ENCODE measurements at places on chromosomes 4 and X.

DNA sequence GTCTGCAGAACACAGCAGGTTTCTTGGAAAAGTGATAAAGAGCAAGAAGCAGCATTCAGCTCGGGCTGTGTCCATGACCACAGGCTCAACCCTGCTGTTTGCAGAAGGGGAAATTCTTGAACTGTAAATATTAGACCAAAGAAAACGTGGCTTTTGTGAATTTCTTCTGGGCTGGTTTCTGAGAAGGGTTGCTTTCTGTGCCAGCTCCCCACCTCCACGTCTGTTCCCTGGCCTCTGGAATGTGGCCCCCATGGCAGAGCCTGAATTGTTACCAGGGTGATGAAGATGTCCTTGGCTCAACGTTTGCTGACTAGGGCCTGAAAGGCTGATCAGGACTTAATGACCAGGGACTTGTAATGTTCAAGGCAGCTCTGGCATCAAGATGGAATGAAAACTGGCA lies 116.0 kb downstream of the CPEB2 start:
- DNase-seq = no peak

DNA sequence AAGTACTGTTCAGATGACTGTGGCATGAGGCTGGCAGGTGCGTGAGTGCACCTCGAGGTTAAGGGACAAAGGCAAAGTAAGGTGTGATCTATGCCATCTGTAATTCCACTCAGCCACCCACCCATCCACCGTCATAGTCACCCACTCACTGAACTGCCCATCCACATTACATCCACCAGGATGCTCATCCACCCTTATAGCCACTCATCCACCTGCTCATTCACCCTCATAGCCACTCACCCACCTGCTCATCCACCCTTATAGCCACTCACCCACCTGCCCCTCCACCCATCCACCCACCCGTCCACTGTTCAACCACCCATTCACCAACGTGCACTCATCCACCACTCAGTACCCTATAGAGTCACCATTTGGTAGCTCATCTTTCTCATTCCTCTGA lies 64.1 kb upstream of the UXT start:
- DNase-seq = no peak

DNA sequence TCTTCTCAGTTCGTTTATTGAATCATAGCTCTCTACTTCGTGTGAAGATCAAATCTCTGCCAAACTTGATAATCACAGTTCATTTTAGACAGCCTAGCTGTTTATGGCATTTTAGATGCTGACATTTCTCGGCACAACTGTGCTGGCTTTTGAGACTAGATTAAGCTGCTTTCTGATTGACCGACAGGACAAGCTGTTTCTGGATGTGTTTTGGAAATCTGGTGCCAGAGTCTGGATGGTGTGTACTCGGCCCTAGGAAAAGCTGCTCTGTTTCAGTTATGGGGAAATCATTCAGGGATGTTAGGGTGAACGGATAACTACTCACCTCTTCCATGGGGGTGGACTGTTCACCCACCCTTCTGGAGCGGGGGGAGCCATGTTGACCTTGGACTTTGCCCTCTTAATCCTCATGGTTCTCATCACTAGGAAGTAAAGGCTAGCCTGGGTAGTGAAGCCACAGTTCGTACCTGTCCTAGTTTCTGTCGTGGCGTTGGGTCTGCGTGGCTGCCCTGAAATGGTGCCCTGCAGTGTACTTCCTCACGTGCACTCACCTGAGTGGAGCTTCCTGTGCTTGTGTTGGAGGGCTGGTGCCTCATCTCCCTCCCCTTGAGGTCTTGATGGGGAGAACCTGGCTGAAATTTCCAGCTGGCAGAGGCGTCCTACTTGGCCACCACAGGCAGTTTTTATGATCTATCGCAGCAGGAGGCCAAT lies 13.7 kb upstream of the WDR1 start:
- DNase-seq = no peak

DNA sequence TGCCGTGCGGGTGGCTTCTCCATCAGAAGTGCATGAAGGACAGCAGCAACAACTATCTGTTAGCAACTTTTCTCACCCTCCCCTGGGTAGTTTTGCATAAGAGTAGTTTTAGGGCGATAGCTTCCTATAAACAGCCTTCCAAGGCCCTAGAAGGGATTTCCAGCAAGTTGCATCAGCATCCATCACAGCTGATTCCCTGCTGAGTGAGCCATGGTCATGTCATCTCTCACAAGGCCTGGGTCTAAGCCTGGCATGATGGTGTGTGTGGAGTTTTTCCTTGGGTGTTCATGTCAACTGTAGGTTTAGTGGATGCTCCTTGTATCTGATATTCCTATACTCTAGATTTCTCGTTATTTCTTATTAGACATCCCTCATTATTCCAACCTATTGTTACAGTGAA lies 2324.7 kb upstream of the AGA start:
- no peak for DNase-seq

DNA sequence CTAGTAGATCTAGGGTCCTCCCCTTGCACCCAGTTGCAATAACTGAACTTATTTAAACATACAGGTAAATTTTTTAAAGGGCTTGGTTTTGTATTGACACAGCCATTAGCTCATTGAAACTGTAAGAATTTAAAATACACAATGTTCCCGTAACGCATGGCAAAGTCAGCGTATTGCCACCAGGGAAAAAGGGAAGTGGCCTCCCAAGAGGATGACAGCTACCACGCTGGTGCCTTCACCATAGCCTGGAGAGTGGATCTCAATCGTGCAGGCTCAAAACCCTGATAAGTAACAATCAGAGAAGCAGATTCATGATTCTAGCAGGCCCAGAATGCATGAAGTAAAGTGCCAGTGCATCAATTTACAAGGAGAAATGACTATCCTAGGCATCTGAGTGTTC lies 49.4 kb upstream of the RELL1 start:
- no peak for DNase-seq

DNA sequence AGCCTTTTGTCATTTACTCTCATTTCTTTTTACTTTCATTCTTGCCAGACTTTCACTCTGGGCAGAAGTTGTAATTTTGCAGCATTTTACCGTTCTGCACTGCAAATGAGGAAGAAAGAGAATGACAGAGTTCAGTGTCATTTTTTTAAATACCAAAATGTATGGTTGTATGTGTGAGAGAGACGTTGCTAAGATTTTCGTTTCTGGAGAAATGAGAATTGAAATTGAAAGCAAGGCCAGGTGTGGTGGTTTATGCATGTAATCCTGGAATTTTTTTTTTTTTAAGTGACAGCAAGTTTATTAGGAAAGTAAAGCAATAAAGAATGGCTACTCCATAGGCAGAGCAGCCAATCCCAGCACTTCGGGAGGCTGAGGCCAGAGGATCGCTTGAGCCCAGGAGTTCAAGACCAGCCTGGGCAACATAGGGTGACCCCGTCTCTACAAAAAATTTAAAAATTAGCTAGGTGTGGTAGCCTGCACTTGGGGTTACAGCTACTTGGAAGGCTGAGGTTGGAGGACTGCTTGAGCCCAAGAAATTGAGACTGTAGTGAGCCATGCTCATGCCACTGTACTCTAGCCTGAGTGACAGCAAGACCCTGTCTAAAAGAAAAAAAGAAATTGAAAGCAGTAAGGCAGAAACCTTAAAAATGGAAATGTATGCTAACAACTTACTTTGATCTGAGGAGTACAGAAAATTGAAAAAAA lies 12.9 kb downstream of the DCK start:
- DNase-seq = no peak

DNA sequence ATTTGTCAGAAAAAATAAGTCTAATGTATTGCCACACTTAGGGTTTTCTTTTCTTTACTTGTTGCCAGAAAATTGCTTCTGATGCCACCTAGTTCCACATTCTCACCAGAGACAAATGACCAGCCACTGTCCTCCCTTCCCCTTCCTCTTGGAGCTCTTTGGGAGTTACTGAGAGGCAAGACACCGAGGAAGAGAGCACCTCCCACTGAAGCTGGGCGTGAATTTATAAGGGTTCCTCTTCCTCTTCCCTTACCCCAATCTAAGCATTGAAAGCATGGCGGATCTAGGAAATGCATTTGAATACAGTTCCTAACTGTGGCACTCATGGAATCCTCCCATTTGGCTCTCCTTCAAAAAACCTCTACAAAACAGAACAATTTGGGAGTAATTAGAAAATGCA lies 30.0 kb downstream of the ANXA3 start:
- no peak for DNase-seq

DNA sequence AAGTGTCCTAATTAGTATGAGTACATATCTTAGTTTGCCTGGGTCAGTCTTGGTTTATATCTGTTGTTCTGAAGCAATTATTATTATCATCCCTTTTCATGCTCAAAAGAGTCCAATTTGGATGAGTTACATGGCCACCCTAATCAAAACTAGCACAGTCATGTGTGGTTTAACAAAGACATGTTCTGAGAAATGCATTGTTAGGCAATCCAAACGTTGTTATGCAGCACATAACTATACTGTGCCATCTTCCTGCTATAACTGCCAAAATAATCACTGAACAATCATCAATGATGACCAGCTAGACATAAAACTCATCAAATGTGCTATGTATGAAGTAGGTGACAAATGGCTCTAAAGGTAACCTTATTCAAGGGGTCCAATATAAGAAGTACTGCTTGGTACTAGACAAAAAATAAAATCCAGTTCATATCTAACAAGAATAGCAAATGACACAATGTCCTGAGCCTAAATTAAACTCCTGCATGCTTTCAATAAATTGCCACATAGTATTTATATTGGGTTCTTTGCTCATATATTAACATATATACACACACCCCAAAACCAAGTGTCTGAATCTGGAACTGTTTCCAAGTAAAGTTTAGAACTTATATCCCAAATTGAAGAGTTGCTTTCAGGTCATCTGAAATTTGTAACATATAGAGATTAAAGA lies 41.9 kb downstream of the CNOT6L start:
- no peak for DNase-seq

- DNase-seq = no peak
Observed at GRCh38 chr4:83114576-83114975, at the start of gene PLAC8. PLAC8 (minus strand) TSS chr4:83114729; CDS start chr4:83107921, 6,808 bp downstream.

DNA sequence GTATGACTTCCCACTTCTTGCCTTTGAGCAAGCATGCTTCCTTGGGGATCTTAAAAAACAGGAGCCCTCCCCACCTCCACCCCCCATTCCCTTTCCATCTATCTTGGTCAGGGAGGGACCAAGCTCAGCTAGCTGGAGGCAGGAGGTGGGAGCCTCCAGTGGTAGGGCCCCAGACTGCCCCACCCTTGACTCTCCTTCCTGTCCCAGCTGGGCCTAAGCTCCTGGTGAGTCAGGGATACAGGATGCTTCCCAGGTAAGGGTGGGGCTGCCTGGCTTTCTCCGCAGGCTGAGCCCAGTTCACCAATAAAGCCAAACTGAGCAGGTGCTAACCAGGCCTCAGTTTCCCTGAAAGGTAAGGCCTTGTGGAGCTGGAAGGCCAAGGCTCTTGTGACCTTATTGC lies 15.2 kb downstream of the EFNB1 start:
- no peak for DNase-seq

- DNase-seq = no peak
Observed at GRCh38 chr4:48275247-48275646, 5.6 kb upstream of the TEC start.

Data from kidney capillary endothelial cell (primary cell).